OCI-M1 (cell line): ENCODE measurements at places on chromosomes 7 and 10.

DNA sequence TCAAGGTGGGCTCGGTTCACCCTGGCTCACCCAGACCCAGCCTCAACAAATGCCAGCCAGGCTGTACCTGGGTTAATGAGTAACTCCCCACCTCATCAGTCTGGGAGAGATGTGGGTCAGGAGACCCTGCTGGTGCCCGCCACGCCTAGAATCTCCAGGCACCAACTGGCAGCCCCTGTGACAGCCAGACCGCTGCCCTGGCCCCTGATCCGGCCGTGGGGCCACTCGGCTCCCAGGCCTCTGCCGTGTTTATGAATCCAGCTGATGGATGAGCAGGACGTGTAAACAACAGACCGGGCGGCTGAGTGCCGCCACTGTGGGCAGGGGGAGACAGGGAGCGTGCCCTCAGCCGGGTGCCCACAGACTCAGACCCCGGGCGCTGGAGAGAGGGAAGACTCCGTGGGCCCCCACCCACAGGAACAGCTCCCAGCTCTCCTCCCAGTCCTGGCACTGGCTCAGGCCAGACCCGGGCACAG is 34.0 kb upstream of the PDGFA start:
- DNase-seq: no peak

- no peak for DNase-seq
Measured at GRCh38 chr10:88668465-88668864, 4.2 kb downstream of the LIPF start.

DNA sequence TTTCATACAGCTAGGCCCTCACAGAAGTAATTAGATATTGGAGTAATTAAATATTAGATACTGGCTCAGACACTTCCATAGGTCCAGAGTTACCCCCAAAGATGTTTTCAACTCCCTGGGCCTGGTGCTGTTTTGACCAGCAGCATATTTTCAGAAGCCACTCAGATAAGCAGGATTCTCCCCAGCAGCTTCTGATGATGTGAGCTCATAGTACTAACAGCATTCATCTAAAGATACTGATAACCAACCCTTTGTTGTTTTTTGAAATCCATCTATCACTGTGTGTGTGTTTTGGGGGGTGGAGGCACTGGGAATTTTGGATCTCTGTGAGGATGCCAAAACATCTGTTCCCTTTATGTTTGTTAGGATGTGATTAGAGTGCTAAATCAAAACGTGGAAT is 52.7 kb downstream of the VPS50 start:
- DNase-seq: no peak

- no peak for DNase-seq
Measured at GRCh38 chr10:131936736-131937135, 35.9 kb downstream of the PPP2R2D start.

DNA sequence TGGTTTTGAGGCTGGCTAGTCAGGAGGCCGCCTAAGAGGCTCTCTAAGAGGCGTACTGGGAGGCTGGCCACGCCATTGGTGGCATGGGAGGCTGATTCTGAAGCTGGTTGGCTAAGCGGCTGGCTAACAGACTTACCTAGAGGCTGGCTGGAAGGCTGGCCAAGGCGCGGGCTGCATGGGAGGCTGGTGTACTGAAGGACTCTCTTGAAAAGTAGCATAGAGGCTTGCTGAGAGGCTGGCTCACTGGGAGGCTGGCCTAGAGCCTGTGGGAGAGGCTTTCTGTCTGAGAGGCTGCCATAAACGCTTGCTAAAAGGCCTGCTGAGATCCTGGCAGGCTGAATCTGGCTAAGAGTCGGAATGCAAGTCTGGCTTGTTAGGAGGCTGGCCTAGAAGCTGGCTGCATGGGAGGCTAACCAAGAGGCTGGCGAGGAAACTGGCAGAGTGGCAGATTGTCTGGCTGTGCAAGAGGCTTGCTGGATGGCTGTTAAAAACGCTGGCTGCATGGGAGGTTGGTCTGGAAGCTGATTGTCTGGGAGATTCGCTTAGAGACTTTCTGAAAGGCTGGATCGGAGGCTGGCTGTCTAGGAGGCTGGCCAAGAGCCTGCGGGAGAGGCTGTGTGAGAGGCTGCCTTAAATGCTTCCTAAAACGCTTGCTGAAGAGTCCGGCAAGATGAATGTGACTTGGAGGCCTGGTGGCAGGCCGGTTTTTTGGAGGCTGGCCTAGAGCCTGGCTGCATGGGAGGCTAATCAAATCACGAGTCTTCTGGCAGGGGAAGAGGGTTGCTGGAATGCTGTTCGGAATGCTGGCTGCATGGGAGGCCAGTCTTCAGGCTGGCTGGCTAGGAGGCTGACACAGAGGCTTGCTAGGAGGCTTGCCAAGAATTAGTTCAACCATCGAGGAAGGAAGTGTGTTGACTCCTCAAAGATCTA is 134.2 kb downstream of the OR13A1 start:
- DNase-seq: no peak

- no peak for DNase-seq
Measured at GRCh38 chr7:150620061-150620460, 12.1 kb downstream of the GIMAP6 start.

DNA sequence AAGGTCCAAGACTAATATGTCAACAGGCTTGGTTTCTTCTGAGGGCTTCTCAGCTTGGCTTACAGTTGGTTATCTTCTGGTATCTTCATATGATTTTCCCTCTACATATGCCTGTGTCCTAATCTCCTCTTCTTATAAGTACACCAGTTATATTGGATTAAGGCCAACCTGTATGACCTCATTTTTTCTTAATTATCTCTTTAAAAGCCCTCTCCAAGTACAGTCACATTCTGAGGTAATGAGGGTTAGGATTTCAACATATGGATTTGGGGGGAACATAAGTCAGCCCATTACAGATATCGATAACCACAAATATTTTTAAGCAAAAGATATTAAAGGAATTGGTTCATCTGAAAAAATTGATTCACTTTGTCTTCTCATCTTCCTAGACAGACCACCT is 49.2 kb downstream of the IQUB start:
- peak; percentile 22 for DNase-seq

- DNase-seq: peak; percentile 92
Measured at GRCh38 chr10:43594944-43595589, 11.2 kb upstream of the ZNF485 start.

DNA sequence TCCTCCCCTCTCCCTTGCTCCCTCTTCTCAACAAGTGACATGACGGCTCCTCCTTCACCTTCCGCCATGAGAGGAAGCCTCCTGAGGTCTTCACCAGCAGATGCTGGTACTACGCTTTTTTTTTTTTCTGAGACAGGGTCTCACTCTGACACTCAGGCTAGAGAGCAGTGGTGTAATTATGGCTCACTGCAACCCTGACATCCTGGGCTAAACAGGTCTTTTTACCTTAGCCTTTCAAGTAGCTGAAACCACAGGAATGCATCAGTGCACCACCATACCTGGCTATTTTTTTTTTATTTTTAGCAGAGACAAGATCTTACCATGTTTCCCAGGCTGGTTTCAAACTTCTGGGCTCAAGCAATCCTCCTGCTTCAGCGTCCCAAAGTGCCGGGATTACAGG is 43.6 kb downstream of the MDH2 start:
- DNase-seq: no peak

DNA sequence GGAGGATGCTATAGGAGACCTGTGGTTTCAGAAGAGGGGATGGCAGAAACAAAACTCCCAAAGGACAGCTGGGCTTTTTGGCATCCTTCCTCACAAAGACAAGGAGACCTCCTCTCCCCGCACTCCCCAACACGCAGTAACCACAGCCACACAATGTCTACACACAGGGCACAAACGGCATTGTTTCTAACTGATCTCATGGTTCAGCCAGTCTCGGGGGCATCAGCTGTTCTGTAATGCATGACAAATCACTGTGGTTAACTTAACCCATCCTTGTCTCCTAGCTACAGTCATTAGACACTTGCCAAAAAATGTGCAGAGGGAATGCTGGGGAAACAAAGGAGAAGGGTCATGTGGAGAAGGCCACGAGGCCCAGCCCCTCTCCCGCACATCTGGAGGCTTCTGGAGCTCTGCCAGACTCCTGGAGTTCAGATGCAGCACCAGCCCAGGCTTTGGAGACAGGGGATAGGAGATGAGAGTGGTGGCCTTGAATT is 7.6 kb upstream of the ADAMTS14 start:
- DNase-seq: peak; percentile 72

DNA sequence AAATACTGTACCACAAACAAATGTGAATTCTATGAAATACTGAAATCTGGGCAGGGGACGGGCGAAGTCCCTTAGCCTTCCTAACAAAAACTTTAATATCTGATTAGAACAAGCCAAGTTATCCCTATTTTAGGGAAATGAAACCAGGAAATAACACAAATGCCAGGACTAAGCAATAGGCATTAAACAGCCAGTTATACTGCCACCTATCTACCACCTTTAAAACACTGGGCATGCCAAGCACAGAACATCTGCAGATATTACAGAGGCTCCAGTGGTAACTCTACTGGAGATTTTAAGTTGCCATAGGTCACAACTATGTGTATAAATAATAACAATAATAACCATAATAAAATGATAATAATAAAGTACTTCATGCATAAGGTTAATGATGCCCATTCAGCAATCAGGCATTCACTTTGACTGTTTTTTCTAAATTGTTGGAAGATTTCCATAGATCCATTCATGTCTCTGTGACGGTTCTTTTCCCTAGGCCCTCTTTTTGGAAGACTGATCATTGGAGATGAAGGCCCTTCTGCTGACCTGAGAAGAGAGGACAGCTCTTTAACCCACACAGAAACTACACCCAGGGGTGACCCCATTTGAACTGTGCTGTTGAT is 195.7 kb downstream of the CACNA2D1 start:
- peak; percentile 40 for DNase-seq

GRCh38 chr7:104943502-104944343 is 70.3 kb upstream of the KMT2E start:
- DNase-seq: peak; percentile 98

DNA sequence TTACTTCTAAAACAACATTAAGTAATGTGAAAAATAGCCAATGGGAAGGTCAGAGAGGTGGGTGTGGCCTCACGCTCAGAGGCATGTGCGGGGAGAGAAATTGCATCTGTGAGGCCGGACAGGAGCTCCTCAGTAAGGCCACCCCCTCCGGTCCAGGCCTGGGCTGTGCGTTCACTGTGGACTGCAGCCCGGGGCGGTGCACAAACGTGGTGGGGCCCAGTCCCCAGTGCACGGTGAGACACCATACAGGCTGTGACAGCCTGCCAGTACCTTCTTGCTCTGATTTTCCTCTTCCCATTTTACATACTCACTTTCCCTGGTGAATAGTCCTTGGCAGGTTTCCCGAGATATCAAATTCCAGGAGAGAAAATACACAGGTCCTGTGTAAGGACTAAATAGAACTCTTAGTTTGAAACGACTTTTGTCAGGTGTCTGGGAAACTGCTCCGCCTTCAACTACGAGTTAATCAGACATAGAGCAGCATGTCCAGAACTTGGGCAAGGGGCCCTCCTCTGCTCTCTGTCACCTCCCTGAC is 174.1 kb upstream of the MKI67 start:
- DNase-seq: no peak

DNA sequence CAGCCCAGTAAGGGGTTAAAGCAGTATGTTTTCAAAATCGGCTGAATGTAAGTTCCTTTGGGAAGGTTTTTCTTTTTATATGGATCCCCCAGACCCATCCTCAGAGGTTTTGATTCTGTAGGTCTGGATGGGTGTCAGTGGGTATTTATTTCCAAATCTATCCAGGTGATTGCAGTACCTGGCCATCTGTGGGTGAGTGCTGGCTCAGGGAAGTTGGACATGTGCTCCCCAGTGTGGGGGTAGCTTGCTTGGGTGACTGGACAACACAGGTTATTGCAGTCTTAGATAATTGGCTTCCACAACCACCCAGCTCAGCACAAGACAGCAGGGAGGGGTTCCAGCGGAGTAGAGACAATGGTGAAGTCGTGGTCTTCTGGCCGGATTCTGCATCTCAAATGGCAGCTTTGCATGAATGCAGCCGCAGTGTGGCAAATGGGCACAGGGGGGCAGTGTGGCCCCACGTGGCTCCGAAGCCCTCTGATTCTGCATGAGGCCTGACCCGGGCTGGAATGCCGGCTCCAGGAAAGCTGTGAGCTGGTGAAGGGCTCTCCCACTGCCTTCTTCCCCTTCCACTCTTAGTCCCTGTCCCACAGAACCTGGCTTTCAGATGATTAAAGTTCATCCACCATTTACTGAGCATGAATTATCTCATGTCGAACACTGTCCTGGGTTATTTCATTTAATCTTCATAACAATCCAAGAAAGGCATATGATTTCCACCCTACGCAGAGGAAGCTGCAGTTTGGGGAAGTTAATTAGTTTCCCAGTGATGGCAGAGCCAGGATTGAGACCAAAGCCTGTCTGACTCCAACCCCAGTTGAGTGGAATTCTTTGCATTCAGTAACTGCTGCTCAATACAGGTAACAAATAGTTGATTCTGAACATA is 64.5 kb upstream of the SYPL1 start:
- DNase-seq: peak; percentile 80

GRCh38 chr7:148865283-148865682 is 18.8 kb downstream of the EZH2 start:
- DNase-seq: no peak

GRCh38 chr7:129702761-129703338 is 91.3 kb downstream of the NRF1 start:
- no peak for DNase-seq

GRCh38 chr10:101880232-101880573 is 36.6 kb upstream of the KCNIP2 start:
- no peak for DNase-seq

- no peak for DNase-seq
Measured at GRCh38 chr7:30514177-30514576, 9.5 kb upstream of the GGCT start.

- DNase-seq: no peak
Measured at GRCh38 chr7:2807460-2807844, 36.7 kb downstream of the GNA12 start.

DNA sequence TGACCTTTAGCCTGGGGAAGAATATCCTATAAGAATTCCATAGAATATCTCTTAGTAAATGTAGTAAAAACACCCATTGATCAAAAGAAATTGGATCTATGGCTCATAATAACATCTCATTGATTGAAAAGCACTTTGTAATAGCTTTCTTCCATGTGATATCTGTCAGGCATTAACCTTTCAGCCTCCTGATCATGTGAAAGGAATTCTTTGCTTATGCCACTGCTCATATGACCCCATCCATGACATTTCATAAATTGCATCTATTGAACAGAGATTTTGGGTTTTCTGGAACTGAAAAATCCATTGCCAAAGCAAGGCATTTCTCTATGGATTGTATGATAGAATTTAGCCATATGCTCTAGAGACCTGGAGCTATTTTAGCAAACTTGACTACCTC is 519.3 kb upstream of the PFKP start:
- no peak for DNase-seq

- DNase-seq: no peak
Measured at GRCh38 chr10:86401588-86402282, 35.1 kb upstream of the GRID1 start.

GRCh38 chr7:32108651-32109050 is 38.4 kb upstream of the PDE1C start:
- DNase-seq: no peak

DNA sequence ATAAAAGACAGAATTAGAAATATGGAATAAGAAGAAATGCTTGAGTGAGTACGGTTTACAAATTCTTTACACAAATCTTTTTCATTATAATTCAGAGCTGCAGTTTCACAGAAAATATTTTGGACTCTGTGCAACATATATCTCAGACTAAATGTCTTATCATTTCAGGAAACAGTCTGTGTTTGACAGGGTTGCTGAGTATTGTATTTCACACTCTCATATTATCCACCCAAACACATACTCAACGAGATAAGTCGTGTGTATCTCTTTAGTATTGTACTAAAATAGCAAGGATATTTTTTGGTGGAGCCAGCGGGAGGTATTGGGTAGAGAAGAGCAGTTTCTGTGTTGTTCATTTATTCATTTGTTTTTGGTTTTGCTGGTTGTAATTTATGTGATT is 39.0 kb upstream of the SLC39A12 start:
- no peak for DNase-seq

GRCh38 chr7:79495544-79496272 is 42.2 kb upstream of the MAGI2 start:
- no peak for DNase-seq
